ENCODE measurements at places on chromosomes 4 and X.
A peak's percentile ranks its signal among the peaks of the same experiment; 100 is the strongest.

GRCh38 chr4:113823291-113823659 lies 61.7 kb upstream of the CAMK2D start:
- no peak for DNase-seq

- DNase-seq = no peak
Measured at GRCh38 chrX:150680974-150681373, 12.2 kb upstream of the MTMR1 start.

- no peak for DNase-seq
Measured at GRCh38 chr4:67751260-67751659, 2.9 kb downstream of the GNRHR start.

- peak; percentile 74 for DNase-seq
Measured at GRCh38 chr4:8391972-8392371, 48.6 kb downstream of the ACOX3 start.

- DNase-seq = no peak
Measured at GRCh38 chr4:67907650-67908049, 23.8 kb upstream of the TMPRSS11D start.

- no peak for DNase-seq
Measured at GRCh38 chrX:149010853-149011224, 494.3 kb downstream of the IDS start.

- no peak for DNase-seq
Measured at GRCh38 chrX:23729214-23729613, 13.9 kb downstream of the ACOT9 start.

DNA sequence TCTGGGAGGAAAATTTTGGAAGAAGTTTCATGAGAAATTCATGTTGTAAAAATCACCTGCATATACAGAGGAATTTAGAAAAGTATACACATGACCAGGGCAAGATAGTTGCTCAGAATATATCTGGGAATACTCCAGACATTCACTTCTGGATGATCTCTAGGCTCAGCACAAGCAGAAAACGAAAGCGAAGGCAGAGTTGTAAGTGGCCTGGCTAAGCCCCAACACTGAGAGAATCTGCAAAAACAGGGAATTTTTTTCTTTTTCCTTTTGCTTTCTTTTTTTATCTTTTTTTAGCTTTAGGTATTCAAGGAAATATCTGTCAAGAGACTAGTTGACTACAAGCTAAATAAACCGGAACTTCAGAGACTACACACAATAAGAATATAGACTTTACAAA lies 207.2 kb downstream of the FGF13 start:
- no peak for DNase-seq

- no peak for DNase-seq
Measured at GRCh38 chr4:13933191-13933590, 305.7 kb upstream of the BOD1L1 start.

DNA sequence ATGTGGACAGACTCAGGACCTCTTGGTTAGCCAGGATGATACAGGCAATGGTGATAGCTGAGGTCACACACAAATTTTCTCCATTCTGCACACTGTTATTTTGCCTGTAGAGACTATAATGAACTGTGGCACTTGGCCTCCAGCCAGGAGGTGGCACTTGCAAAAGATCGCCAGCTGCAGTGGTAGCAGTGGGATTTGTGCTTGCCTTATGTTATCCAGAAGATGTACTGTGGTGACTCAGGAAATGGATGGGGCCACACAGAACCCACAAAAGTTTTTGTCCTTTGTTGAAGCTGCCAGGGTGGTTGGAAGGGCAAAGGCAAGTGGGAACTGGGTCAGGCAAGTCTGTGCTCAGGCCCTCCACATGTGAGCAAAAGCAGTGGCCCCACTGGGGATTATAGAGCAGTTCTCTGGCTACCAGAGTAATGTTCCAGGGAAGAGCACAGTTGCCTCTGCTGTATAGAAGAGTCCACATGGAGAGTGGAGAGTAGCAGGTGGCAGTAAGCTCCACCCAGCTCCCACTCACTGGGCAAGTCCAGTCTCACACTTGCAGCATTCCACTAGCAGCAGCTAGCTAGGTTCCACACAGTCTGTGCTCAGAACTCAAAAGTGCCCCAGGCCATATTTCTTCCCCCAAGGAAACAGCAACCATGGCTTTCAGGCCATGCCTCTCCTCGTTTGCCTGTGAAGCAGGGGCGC lies 5.9 kb upstream of the C4orf17 start:
- no peak for DNase-seq

DNA sequence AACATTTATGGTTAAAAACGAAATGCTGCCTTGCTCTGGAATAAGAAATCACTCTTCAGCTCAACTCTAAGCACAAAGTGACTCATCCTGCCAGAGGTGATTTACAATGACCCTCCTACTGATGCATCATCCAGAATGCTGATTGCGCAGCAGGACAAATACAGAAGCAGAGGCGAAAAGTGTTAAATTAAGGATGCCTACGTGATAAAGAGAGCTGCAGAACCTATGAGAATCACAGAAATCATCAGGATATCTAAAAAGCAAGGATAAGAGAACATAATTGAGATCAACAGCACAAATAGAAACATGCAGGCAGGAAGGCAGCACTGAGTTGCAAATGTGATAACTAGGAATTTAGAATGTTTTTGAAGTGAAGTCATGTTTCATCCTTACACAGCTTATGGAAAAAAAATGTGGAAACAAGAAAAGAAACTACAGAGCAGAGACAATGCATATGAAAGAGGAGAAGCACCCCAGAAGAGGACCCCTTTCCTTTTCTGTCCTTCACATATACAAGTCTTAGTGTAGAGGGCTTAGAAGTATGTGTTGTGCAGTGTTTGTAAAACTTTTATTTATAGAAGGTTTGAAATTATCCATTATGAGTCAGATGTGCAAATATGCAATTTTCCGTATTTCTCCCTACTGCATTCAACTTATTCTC lies 188.4 kb downstream of the SLC7A11 start:
- DNase-seq = no peak

- DNase-seq = no peak
Measured at GRCh38 chr4:108068442-108068841, 78.8 kb downstream of the HADH start.

DNA sequence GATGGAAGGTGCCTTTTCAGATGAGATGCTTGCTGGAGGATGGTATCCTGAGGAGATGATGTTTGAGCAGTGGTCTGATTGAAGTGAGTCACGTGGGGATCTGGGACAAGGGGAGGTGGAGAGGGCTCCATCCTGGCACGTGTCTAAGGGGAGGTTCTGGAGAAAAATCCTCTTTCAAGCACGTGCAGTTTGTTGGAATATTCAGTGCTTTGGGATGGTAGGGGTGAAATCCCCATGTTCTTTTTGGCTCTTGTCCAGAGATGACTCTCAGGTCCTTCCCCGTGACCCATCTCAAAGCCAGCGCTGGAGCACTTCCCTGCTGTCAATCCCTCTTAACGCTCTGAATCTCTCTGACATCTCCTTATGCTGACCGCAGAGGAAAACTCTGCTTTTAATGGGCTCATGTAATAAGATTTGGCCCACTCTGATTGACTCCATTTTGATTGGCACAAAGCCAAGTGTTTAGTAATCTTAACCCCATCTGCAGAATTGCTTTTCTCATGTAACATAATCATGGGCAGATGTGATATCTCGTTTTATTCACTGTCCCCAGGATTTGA lies 10.8 kb upstream of the KLKB1 start:
- DNase-seq = no peak

DNA sequence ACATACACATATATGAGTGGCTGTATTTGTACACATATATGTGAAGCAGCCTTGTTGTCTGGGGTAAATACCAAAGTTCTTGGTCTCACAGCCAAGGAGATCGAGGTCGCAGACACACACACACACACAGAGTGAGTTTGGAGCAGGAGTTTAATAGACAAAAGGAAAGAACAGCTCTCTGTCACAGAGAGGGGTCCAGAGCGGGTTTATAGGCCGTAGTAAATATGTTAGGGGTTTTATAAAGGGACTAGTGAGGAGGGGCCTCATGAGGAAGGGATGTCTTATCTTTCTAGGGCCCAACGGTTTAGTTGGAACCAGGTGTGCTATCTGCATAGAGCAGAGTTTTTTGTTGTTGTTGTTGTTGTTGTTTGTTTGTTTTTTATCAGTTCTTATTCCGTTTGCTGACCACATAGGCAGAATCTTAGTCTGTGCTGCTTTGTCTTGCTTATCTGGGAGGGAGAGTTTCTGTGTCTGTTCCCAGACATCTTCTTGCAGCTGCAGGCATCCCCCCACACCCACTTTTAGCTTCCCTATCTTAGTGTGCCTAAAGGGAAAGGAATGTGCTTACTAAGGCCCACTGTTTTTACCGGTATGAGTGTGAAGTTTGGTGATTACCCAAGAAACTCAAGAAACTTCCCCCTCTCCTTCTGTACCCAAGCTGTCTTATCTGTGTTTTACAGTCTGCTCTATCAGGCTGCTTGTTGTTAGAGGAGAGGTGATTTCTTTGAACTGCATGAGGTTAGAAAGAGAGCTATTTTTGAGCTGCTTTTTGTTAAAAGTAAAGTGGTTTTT lies 91.9 kb downstream of the TENT5D start:
- no peak for DNase-seq

- DNase-seq = no peak
Measured at GRCh38 chr4:84733343-84734033, 150.6 kb downstream of the CDS1 start.

GRCh38 chrX:96909291-96909690 lies 25.6 kb downstream of the RPA4 start:
- DNase-seq = peak; percentile 1

DNA sequence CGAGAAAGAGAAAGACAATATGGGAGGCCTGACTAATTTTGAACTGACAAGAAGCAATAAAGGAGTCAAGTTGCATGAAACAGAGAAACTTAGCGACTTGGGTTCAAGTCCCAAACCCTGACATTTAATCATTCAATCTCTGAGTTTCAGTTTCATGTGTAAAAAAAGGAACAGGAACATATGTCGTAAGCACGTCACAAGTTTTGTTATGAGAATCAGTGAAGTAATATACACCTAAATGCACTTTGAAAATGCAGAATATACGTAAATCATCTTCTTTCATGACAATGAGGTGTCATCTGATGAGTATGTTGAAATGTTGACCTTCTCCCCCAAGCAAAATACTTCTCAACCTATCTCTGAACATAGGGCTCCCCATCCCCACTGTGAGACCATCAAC lies 10.4 kb downstream of the ACOT9 start:
- DNase-seq = no peak

- no peak for DNase-seq
Measured at GRCh38 chrX:68895778-68896177, 67.0 kb downstream of the EFNB1 start.

GRCh38 chrX:54695816-54696487 lies 102.1 kb downstream of the ITIH6 start:
- no peak for DNase-seq

DNA sequence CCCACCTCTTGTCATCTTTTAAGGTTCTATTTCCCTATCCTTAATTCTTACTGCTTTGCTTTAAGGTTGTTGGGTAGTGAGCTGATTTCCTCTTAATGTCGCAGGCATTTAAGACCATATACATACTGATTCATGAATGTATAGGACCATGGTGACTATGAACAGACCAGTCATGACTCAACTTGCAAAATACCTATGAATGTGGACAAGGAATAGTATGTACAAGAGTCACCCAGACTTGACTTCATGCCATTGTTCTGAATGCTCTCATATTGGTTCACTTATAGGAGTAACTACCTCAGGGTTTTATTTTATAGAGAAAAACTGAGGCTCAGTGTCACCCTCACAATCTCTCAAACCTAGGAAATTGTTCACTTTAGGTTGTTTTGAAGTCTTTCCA lies 44.3 kb downstream of the CCNG2 start:
- DNase-seq = no peak

DNA sequence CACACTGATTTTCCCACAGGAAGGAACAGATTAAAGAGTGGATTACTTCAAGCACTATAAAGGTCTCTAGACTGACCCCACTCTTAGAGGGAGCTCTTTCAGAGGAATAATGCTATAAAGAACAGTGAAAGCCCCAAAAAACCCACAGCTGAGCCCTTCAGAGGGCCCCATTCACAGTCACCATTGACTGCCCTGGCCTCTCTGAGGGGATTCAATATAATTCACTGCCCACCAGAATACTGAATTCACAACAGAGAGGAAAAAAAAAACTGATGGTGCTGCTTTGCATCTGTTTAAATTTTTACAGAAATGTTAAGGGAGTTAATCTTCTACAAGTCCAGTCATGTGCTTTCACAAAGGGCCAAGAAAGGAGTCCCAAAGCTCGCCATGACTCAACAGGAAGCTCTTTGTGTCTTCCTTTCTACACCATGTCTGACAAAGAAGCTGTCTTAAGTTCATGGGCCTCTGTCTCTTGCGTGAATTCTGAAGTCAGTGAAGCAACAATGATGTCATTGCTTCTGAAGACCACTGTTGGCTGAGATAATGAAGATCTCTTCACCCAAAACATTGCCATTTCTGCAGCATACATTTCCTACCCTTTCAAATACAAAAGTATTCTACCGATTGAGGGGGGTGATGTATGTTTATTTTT lies 174.9 kb downstream of the ADAMTS3 start:
- no peak for DNase-seq

DNA sequence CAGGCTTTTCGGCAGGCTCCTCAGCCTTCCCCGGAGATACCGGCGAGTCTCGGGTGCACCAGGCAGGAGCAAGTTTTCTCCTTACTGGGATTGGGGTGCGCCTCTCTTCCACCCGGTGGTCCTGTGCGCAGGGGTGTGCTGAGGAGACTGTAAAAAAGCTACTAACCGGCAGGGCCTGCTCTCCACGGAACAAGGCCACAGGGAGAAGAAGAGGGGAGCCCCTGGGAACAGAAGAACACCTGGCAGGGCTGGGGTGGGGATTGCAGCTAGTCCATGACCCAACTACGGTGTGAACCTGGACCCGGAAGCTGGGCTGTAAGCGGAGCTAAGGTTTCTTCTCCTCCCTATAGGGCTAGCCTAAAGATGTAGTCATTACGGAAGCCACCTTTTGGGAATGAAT lies 17.7 kb upstream of the ZIC3 start:
- no peak for DNase-seq

- DNase-seq = no peak
Measured at GRCh38 chr4:188411805-188412204, 272.6 kb downstream of the TRIML1 start.

GRCh38 chr4:184838249-184839074 lies 12.7 kb upstream of the ACSL1 start:
- DNase-seq = no peak

DNA sequence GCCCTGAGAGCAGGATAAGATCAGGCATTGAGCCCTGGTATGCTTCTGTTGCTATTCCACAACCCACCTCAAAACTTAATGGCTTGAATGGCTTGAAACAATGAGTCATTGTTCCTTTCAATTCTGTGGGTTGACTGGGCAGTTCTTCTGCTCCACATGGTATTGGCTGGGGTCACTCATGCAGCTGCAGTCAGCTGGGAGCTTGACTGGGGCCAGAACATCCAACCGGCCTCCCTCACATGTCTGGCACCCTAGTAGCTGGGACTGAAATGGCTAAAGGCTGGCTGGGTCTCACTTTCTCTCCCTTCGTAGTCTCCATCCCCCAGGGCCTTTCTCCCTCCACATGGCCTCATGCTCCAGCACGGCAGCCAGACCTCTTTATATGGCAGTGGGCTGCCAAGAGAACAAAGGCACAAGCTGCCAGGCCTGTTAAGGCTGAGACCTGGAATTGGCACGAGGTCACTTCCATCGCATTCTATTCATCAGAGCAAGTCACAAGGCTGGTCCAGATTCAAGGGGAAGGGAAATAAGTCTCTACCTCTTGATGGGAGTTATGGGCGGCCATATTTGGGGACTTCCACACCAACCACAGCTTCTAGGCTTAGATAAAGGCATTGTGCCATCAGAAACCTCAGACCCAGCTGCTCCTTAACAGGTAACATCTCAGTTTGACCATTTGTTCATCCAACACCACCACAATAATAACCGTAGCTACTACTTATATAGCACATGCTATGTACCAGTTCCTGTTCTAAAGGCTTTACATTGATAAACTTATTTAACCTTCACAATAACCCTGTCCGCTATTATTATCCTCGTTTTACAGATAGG lies 159.7 kb upstream of the ATP6AP2 start:
- peak; percentile 86 for DNase-seq

Data from putamen (tissue), 1 donor.